Right cardiac atrium (tissue), 5 donors: ENCODE measurements at places on chromosomes 5 and 9.

DNA sequence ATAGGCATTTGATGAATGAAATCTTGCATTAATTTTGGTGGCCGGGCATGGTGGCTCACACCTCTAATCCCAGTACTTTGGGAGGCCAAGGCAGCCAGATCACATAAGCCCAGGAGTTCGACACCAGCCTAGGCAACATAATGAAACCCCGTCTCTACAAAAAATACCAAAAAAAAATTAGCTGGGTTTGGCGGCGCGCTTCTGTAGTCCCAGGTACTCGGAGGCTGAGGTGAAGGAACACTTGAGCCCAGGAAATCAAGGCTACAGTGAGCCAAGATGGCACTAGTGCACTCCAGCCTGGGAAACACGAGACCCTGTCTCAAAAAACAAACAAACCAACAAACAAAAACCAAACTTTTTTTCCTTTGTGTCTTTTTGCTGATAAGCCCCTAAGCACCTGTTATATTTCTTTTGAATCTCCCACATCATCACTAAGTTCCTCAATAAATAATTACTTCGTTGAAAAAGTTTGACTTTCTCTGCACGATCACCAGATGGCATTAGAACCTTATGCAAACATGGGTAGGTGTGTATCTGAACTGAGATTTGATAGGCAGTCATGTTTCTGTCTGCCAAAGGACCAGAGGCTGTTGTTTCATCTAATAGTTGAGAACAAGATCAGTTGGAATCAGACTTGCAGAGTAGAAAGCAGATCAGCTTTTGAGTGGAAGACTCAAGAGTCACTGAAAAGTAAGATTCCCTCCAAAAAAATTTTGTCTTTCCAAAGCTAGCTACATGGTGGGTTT, 5.5 kb upstream of the MATR3 start:
- DNase-seq, result no peak

GRCh38 chr5:138979684-138980280, 104.6 kb upstream of the LRRTM2 start:
- no peak for DNase-seq

DNA sequence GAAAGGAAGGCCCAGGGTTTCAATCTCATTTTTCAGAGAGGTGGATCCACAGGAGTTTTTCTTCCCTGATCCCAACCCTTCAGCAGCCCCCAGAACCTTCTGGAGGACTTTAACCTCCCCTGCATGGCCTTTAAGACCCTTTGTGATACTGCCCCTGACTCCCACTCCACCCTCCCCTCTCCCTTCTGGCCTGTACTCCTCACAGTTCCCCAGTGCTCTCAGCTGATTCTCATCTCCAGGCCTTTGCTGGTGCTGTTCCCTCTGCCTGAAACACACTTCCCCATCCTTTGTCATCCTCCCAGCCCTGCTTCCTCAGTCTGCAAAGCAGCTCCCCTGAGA, 18.5 kb downstream of the NEURL1B start:
- no peak for DNase-seq

DNA sequence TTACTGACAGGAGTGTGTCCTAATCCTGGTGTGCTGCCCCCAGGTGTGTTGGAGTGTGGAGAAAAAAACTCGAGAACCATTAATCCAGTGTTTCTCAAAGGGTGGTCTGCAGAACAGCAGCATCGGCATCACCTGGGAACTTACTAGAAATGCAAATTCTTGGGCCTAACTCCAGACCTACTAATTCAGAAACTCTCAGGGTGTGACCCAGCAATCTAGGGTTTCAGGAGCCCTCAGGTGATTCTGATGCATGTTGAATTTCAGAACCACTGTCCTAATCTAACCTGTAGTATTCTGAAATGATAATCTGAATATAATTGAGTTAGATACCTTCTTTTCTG, 30.0 kb upstream of the IL6ST start:
- DNase-seq, result no peak

GRCh38 chr5:135881819-135882218, 13.8 kb downstream of the IL9 start:
- DNase-seq, result no peak
